ENCODE measurements at places on chromosomes 4 and X. TPM values are rescaled to one million over a fixed set of nuclear protein-coding genes. Genes with fewer than 3 reads are reported as not detected.

SASH3 gene
- total RNA-seq, result not detected

GRCh38 chr4:75180790-75181776, 248.2 kb downstream of the PARM1 start:
- no peak for DNase-seq

- DNase-seq, result no peak
Measured at GRCh38 chrX:13005661-13006473, 31.0 kb downstream of the TMSB4X start.

STK32B gene
- total RNA-seq, result not detected

GRCh38 chr4:157165935-157166610, 54.5 kb upstream of the GRIA2 start:
- DNase-seq, result no peak
